ENCODE measurements at places on chromosomes 2 and 18.

DNA sequence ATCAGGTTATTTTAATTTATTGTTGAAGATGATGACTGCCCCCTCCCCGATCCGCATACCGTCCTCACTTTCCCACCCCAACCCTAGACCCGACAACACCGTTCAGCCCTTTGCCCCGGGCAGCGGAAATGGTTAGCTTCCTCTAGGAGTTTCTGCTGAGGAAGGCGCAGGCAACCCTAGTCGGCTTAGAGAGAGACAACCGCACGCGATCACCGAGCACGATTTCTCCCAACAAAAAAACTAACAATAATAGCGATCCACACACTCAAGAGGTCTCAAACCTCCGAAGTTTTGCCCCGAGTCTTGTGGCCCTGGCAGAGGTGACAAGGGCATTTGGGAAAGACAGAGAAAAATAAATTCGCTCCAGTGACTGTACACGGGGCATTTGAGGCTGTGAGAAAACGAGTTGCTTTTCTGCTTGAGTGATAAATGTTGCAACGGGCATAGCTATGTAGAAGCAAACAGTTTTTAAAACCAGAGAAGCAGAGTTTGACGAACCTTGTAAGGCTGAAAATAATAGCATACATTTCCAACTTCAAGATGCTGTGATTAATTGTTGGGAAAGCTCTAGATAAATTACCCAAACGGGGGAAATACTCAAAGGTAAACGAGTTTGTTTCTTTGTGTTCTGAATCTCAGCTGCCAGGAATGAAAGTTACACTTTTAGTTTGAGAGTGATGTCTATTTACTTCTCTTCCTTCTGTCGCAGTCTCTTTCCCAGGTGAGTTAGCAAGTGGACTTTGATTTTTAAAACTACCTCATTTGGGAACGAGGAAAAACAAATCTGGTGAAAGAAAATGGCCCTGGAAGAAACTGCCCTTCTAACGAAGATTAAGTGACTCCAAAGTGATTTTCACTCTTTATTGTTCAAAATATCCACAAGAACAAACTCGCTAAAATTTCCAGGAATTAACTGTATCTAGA lies 11.0 kb upstream of the SIX3 start:
- DNase-seq: no peak

DNA sequence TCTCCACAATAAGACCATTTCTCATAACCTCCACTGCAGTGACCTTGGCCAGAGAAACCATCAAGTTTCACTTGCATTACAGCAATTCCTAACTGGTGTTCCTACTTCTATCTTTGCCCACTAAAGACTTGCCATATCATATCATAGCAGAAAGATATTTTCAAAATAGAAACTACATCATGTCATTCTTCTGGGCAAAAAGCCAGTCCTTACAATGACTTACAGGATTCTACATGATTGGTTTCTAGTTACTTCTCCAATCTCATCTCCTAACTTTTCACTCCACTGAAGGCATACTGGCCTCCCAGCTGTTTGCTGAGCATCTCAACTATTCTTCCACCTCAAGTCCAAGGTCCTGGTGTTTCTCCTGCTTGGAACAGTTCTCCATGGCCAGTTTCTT lies 151.4 kb downstream of the HNMT start:
- no peak for DNase-seq

GRCh38 chr18:36771245-36771644 lies 57.6 kb downstream of the TPGS2 start:
- DNase-seq: no peak

GRCh38 chr2:138269765-138270164 lies 231.8 kb upstream of the SPOPL start:
- DNase-seq: no peak
